Common myeloid progenitor, CD34-positive (primary cell): ENCODE measurements at places on chromosomes 6 and 20.

- H3K36me3 ChIP-seq, result peaks cover 17% of the 10 kb centered on the region
- H3K4me1 ChIP-seq, result peaks cover 12% of the 10 kb centered on the region
- no peaks in the 10 kb centered on the region for H3K27me3 ChIP-seq
Observed at GRCh38 chr6:36912030-36912454, 26.3 kb downstream of the C6orf89 start.

GRCh38 chr6:122772724-122773415, 6.6 kb upstream of the FABP7 start:
- no peak overlapping the region for H3K27ac ChIP-seq
- DNase-seq, result no peak
- H3K27me3 ChIP-seq, result no peaks in the 10 kb centered on the region
- H3K4me1 ChIP-seq, result no peaks in the 10 kb centered on the region

GRCh38 chr6:107434812-107435211, 24.6 kb downstream of the PDSS2 start:
- DNase-seq, result no peak
- H3K27ac ChIP-seq, result no peak overlapping the region
- no peaks in the 10 kb centered on the region for H3K27me3 ChIP-seq
- peaks cover 3% of the 10 kb centered on the region for H3K36me3 ChIP-seq

DNA sequence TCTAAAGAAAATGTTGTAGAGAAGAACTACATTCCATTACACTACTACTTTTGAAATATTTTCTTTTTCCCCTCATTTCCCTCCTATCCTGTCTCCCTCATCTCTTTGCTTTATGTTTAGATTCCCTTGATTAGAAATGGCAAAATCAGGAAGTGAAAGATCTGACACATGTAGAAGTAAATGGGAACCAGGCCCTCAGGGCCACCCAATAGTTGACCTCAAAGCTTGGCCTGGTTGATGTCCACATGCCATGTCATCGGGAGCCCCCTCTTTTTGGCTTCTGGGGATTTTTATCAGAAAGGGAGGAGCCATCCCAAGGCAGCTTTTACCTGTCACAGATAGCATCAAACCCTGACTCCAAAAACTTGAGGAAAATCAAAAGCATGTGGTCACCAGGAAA, 168.3 kb upstream of the ECI2 start:
- no peak overlapping the region for H3K4me3 ChIP-seq
- no peaks in the 10 kb centered on the region for H3K4me1 ChIP-seq
- H3K27me3 ChIP-seq, result no peaks in the 10 kb centered on the region
- H3K36me3 ChIP-seq, result no peaks in the 10 kb centered on the region
- no peak overlapping the region for H3K27ac ChIP-seq

- no peak overlapping the region for H3K27ac ChIP-seq
- H3K4me3 ChIP-seq, result no peak overlapping the region
- DNase-seq, result no peak
- no peaks in the 10 kb centered on the region for H3K4me1 ChIP-seq
- no peaks in the 10 kb centered on the region for H3K27me3 ChIP-seq
- H3K36me3 ChIP-seq, result no peaks in the 10 kb centered on the region
Observed at GRCh38 chr20:5160882-5161281, 34.1 kb downstream of the CDS2 start.

DNA sequence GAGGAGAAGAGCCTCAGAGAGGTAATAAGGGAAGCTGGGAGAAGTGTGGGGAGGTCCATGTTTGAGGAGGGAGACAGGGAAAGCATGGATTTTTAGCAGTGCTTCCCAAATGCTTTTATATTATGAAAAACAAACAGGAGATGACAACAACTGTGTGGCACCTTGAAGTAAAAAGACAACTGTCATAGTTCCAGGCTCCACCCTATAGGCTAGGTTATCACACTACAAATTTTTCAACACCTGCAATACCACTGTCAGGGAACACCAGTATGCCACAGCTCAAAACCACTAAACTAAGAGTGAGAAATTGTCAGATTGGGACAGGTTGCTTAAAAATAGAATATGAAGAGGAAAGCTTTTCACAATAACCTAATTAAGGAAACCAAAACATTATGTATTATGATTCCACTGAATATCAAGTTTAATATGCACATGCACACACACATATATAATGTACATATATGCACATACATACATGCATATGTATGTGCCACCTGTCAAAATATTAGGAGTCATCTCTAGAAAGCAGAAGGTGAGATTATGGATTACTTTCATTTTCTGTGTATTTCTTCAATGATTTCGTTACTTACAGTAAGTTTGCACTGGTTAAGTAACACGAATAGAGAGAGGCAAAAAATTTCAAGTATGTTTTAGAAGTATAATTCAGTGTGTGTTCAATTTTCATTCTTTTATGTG, 261.2 kb downstream of the PTPRK start:
- no peak for DNase-seq
- H3K36me3 ChIP-seq, result no peaks in the 10 kb centered on the region
- peak overlapping the region; percentile 2 for H3K27ac ChIP-seq

DNA sequence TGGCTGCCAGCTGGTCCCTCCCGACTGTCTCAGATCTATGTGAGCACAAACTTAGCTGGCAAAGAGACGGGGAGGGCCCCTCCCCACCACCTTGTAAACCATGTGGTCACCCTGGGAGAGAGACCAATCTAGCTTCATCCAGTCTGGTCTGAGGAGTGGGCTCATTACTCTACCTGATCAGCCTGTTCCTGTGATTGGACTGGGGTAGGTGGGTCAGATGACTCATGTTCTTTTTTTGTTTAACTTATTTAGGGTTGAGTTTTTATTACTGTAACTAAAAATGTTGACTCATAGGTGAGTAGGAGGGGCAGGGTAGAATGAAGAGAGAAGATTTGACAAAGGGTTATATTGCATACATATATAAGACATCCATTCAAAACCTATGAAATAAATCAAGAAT, 4.7 kb downstream of the GSTA4 start:
- H3K4me3 ChIP-seq, result no peak overlapping the region
- no peak for DNase-seq
- H3K27ac ChIP-seq, result no peak overlapping the region
- H3K36me3 ChIP-seq, result no peaks in the 10 kb centered on the region

DNA sequence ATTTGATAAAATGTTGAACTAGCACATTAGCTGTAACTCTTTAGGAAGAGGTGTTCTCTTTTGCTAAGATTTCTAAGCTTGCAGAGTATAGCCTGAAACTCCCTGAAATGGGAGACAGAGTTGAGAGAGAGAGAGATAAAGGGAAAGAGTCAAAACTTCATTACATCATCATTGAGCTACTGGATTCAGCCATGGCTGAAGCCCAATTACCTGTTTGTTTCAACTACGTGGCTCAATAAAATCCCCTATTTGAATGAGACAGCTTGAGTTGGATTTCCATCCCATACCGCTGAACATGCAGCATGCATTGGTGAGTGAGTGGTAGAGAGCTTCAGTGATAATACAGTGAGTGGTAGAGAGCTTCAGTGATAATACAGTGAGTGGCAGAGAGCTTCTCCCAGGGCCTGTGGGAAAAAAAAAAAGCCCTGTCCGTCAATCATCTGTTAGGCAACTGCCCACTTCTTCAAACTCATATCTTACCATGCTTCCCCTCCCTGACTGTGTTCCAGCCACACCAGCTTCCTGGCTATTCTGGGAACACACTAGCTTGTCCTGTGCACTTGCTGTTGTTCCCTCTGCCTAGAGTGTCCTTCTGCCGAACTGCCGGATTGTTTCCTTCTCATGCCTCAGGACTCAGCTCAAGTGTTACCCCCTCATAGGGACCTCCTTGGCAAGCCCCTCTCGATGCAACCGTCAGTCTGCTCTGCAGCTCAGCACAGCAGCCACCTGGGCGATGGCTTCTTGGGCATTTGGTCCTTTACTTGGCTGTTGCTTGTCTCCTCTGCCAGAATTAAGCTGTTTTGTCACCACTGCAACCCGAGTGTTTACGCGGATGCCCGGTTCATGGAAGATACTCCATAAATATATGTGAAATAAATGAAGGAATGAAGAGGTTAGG, 91.3 kb upstream of the EYA2 start:
- DNase-seq, result no peak
- no peak overlapping the region for H3K4me3 ChIP-seq
- H3K27me3 ChIP-seq, result peaks cover 6% of the 10 kb centered on the region
- no peak overlapping the region for H3K27ac ChIP-seq
- H3K4me1 ChIP-seq, result no peaks in the 10 kb centered on the region

DNA sequence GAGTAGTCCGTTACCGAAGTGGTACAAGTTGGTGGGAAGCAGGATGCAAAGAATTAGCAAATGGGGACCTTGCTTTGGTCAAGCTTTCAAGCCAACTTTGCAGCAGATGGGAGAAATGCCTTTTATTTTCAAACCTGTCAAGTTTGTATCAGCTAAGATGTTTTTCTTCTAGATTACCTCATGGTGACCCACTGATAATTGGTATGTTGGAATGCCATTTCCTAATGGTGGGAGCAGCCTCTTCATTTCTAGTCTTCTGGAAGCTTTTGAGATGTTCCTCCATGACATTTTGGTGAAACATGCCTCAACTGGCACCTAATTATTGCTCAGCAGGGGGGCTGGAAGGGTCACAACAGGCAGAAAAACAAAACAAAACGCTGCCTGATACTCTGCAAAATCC, 43.7 kb downstream of the ADNP start:
- no peak overlapping the region for H3K4me3 ChIP-seq
- H3K27ac ChIP-seq, result no peak overlapping the region
- H3K27me3 ChIP-seq, result no peaks in the 10 kb centered on the region
- peaks cover 55% of the 10 kb centered on the region for H3K36me3 ChIP-seq

GRCh38 chr6:142903812-142904211, 41.2 kb downstream of the HIVEP2 start:
- H3K4me3 ChIP-seq, result no peak overlapping the region
- H3K36me3 ChIP-seq, result no peaks in the 10 kb centered on the region
- H3K27ac ChIP-seq, result no peak overlapping the region
- H3K27me3 ChIP-seq, result no peaks in the 10 kb centered on the region
- peaks cover 22% of the 10 kb centered on the region for H3K4me1 ChIP-seq
- peak; percentile 15 for DNase-seq

DNA sequence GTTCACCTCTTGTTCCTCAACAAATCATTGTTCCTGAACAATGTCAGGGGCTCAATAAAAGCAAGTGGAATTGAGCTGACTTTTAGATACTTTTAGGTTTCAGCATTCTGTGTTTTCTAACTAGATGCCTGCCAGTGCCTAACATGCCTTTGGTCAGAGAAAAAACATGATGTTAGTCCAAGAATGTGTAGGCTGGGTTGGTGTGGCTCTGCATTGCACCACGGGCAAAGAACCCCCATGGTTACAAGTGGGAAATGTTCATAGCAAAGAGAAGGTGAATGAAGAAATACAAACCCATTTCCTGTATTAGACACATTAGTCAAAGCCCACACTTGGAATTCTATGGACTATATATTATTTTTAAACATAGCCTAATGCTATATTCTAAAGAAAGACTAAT, 193.3 kb downstream of the TMEM200A start:
- no peak overlapping the region for H3K4me3 ChIP-seq
- H3K4me1 ChIP-seq, result no peaks in the 10 kb centered on the region
- no peaks in the 10 kb centered on the region for H3K36me3 ChIP-seq
- H3K27me3 ChIP-seq, result no peaks in the 10 kb centered on the region
- H3K27ac ChIP-seq, result no peak overlapping the region
- no peak for DNase-seq

DNA sequence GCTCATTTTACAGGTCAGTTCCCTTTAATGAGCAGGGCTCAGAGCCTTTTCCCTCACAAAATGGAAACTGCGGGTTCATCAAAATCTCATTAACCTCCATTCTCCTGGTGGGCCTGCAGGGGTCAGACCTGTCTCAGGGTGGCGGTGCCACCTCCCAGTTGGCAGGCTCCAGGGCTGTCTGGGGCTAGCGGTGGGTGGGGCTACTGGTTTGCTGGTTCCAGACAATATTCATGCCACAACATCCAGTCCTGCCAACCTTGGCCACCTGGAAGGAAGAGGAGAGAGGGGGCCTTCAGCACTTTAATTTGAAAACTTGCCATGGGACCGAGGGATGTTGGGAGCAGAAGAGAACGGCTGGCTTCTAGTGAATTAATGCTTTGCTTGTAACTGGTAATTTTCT, 41.9 kb upstream of the CTNNBL1 start:
- H3K36me3 ChIP-seq, result no peaks in the 10 kb centered on the region
- DNase-seq, result peak; percentile 47
- peaks cover 5% of the 10 kb centered on the region for H3K27me3 ChIP-seq
- no peak overlapping the region for H3K4me3 ChIP-seq
- no peak overlapping the region for H3K27ac ChIP-seq
- no peaks in the 10 kb centered on the region for H3K4me1 ChIP-seq

DNA sequence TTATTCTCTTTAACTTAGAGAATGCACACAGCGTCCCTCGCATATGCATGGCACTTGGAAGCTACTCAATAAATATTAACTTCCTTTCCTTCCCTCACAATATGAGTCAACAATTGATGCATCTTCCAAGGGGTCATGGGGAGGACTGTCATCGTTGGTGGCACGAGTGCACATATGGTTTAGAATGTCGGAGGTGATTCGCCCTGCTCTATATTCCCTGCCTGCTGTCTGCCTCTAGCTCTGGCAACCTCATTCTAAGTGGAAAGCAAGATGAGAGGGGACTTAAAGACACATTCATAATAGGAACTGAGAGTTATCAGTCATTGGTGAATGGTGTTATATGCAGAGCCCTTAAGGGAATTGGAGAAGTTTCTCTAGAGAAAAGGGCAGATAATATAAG, 44.6 kb downstream of the MAK start:
- H3K27ac ChIP-seq, result no peak overlapping the region
- H3K4me3 ChIP-seq, result no peak overlapping the region
- H3K4me1 ChIP-seq, result no peaks in the 10 kb centered on the region
- H3K27me3 ChIP-seq, result no peaks in the 10 kb centered on the region
- DNase-seq, result no peak

- H3K27me3 ChIP-seq, result no peaks in the 10 kb centered on the region
- no peak overlapping the region for H3K4me3 ChIP-seq
- no peak for DNase-seq
- H3K4me1 ChIP-seq, result peaks cover 12% of the 10 kb centered on the region
- no peaks in the 10 kb centered on the region for H3K36me3 ChIP-seq
Observed at GRCh38 chr6:52415333-52415732, 4.8 kb upstream of the EFHC1 start.

GRCh38 chr6:129451187-129451586, 258.8 kb downstream of the ARHGAP18 start:
- H3K4me1 ChIP-seq, result no peaks in the 10 kb centered on the region
- no peaks in the 10 kb centered on the region for H3K36me3 ChIP-seq
- no peak for DNase-seq
- H3K27me3 ChIP-seq, result no peaks in the 10 kb centered on the region
- no peak overlapping the region for H3K4me3 ChIP-seq

- peaks cover 26% of the 10 kb centered on the region for H3K4me1 ChIP-seq
- no peak overlapping the region for H3K4me3 ChIP-seq
- DNase-seq, result no peak
- H3K36me3 ChIP-seq, result no peaks in the 10 kb centered on the region
- H3K27me3 ChIP-seq, result no peaks in the 10 kb centered on the region
- no peak overlapping the region for H3K27ac ChIP-seq
Observed at GRCh38 chr20:33838035-33838864, 27.1 kb downstream of the CHMP4B start.

GRCh38 chr6:13787137-13787536, 27.2 kb downstream of the MCUR1 start:
- peaks cover 3% of the 10 kb centered on the region for H3K36me3 ChIP-seq
- no peaks in the 10 kb centered on the region for H3K4me1 ChIP-seq
- H3K4me3 ChIP-seq, result no peak overlapping the region
- H3K27ac ChIP-seq, result no peak overlapping the region
- no peak for DNase-seq
